ENCODE measurements at places on chromosomes 2 and 18.
A peak's percentile ranks its signal among the peaks of the same experiment; 100 is the strongest.

- no peak overlapping the region for H3K4me3 ChIP-seq
- no peak for DNase-seq
- H3K36me3 ChIP-seq = no peaks in the 10 kb centered on the region
- no peaks in the 10 kb centered on the region for H3K4me1 ChIP-seq
Observed at GRCh38 chr18:73733806-73734314, 413.8 kb downstream of the FBXO15 start.

DNA sequence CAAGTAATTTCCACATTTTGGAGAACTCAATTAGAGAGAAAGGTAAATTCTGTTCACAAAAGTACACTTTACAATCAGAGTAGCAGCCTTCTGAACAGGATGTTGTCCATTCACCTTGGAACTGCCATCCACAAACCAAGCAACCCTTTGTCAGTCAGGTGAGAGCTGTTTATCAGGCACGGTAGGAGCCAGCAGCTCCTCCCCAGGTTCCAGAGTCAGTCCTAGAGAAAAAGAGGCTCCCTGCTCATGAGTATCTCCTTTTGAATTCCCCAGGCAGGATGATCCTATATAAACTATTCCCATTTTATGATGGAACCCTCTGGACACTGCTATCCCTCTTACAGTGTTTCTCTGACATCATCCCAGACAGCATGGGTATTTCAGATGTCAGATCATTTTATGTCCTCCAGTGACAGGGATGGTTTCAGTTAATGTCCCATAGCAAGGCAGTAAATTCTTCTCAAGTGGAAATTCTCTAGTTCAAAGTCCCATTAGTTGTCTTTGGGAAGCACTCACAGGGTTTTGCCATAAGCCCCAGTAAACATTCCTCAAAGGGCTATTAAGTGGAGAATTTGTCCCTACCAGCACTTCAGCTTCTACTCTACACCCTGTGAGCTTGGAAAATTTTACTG lies 34.5 kb upstream of the CSRNP3 start:
- H3K4me3 ChIP-seq = no peak overlapping the region
- no peaks in the 10 kb centered on the region for H3K36me3 ChIP-seq
- no peak overlapping the region for H3K27ac ChIP-seq
- DNase-seq = no peak

- no peak overlapping the region for H3K4me3 ChIP-seq
- H3K4me1 ChIP-seq = peaks cover 22% of the 10 kb centered on the region
- H3K36me3 ChIP-seq = peaks cover 9% of the 10 kb centered on the region
- no peak for DNase-seq
- H3K27me3 ChIP-seq = peaks cover 49% of the 10 kb centered on the region
Observed at GRCh38 chr2:74510272-74510671, 2.8 kb upstream of the PCGF1 start.

GRCh38 chr2:1854729-1855547 lies 110.6 kb upstream of the PXDN start:
- no peaks in the 10 kb centered on the region for H3K36me3 ChIP-seq
- H3K4me3 ChIP-seq = no peak overlapping the region
- no peaks in the 10 kb centered on the region for H3K4me1 ChIP-seq
- no peak for DNase-seq
- no peak overlapping the region for H3K27ac ChIP-seq

DNA sequence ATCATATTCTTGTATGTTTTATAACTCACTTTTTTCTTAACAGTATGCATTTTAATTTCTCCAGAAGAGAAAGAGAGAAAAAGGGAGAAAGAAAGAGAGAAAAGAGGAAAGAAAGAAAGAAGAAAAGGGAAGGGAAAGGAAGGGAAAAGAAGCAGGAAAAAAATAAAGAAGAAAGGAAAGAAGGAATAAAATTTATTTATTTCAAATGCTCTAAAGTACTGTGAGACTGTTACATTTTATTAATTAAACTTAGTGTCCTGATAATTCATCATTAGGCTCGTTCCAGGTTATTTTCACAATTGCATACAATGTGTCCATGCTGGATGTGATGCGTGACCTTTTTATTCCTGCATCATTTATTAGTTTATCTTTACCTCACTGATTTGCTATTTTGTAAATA lies 1023.4 kb upstream of the KLHL29 start:
- H3K27me3 ChIP-seq = no peaks in the 10 kb centered on the region
- no peak overlapping the region for H3K27ac ChIP-seq
- DNase-seq = no peak
- no peak overlapping the region for H3K4me3 ChIP-seq

DNA sequence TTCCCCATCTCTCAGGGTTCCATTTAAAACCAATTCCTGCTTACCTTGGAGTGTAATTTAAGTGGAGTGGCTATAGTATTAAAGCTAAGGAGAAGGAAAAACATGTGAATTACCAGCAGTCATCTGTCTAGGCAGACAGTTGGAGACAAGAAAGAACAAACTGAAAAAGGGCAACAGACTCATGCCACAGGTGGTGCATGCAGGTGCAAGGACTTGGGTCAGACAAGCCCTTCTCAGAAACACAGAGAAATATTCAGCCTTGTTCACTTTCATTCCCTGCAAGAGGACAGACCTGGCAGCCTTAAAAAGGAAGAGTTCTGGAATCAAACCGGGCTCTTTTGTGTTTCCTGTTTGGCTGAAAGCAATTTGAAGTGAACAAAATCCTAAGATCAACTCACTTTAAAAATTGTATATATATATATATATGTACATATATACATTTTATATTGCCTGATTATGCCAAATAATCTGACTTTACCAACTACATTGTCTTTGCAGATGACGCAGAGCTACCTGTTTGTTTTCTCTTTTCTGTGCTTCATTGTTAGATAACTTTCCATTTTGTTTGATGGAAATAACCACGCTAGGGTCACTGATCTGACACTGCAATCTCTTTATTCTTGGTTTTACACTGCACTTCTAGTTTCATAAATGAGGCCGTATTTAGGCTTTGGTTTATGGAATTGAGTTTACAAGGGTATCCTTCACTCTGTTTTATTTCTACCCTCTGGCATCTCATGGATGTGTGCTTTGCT lies 35.1 kb upstream of the VPS54 start:
- H3K27ac ChIP-seq = no peak overlapping the region

DNA sequence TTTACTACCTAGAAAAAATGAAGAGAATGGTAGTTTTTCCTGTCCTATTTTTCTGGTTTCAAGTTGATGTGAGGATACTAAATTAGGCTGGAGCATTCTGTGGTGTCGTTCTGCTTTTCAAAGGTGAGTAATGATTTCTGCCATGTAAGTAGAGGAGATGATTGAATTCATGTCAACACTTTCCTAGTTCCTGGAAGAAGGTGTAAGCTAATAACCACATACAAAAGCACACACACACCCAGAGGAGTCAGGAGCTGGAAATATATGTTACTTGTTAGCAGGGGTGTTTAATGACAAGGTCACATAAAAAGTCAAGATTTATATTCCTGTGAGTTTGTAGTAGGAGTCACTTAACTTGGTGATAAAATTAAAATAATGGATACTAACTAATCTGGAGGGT lies 172.1 kb downstream of the TMX3 start:
- H3K27me3 ChIP-seq = no peaks in the 10 kb centered on the region
- H3K4me3 ChIP-seq = no peak overlapping the region
- no peaks in the 10 kb centered on the region for H3K4me1 ChIP-seq
- DNase-seq = no peak
- H3K27ac ChIP-seq = no peak overlapping the region
- H3K36me3 ChIP-seq = no peaks in the 10 kb centered on the region

- no peak overlapping the region for H3K27ac ChIP-seq
- H3K4me1 ChIP-seq = no peaks in the 10 kb centered on the region
- no peaks in the 10 kb centered on the region for H3K27me3 ChIP-seq
Observed at GRCh38 chr2:95234816-95235215, 27.5 kb downstream of the ZNF892 start.

GRCh38 chr18:49547701-49548100 lies 14.2 kb upstream of the LIPG start:
- H3K27ac ChIP-seq = no peak overlapping the region
- no peaks in the 10 kb centered on the region for H3K36me3 ChIP-seq
- no peaks in the 10 kb centered on the region for H3K27me3 ChIP-seq
- no peaks in the 10 kb centered on the region for H3K4me1 ChIP-seq
- no peak for DNase-seq
- H3K4me3 ChIP-seq = no peak overlapping the region

GRCh38 chr2:67783026-67783425 lies 279.8 kb downstream of the C1D start:
- no peak overlapping the region for H3K4me3 ChIP-seq
- H3K27ac ChIP-seq = no peak overlapping the region
- no peaks in the 10 kb centered on the region for H3K36me3 ChIP-seq

DNA sequence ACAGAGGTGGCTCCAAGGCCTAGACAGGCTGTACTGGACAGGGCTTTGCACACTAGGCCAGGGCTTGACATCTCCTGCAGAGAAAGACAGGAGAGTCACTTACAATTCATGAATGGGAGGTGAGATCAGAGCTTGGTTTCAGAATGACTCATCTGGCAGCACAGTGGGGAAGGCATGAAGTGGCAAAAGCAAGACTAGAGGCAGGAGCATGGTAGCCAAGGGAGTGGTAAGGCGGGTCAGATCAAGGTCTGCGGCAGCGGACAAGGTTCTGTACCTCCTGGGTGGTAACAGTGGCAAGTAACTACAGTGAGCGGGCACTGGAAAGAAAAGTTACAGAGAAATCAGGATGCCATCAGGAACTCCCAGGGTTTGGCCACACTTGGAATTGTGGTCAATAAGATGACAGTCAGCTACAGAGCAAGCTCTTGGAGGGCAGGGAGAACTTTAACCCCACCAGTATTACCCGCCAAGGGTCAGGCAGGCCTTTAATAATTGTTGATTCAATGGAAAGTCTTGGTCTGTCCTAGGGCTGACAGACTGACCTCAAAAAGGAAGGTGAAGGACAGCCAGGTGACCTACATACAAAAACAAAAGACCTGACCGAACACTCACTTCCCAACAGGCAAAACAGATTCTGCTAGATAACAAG lies 5.7 kb downstream of the MCFD2 start:
- H3K4me3 ChIP-seq = no peak overlapping the region
- no peaks in the 10 kb centered on the region for H3K27me3 ChIP-seq
- H3K36me3 ChIP-seq = peaks cover 53% of the 10 kb centered on the region
- no peak for DNase-seq

DNA sequence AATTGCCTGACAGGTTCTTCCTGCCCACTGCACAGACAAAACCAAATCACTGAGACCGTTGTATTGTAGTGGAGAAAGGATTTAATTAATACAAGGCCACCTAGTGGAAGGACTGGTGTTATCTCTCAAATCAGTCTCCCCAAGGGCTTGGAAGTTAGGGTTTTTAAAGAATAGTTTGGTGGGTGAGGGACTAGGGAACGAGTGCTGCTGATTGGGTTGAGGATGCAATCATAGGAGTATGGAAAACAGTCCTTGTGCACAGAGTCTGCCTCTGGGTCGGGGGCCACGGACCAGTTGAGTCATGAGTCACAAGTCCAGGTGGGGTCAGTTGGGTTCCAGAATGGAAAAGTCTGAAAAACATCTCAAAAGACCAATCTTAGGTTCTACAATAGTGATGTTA lies 89.1 kb downstream of the B3GNT2 start:
- DNase-seq = no peak
- peaks cover 7% of the 10 kb centered on the region for H3K4me1 ChIP-seq
- no peak overlapping the region for H3K27ac ChIP-seq
- H3K36me3 ChIP-seq = no peaks in the 10 kb centered on the region
- no peaks in the 10 kb centered on the region for H3K27me3 ChIP-seq

GRCh38 chr2:213004197-213004821 lies 147.1 kb downstream of the IKZF2 start:
- no peak for DNase-seq
- no peaks in the 10 kb centered on the region for H3K4me1 ChIP-seq
- no peak overlapping the region for H3K4me3 ChIP-seq
- no peaks in the 10 kb centered on the region for H3K36me3 ChIP-seq

GRCh38 chr2:85710687-85711577 lies 16.8 kb downstream of the GNLY start:
- H3K4me3 ChIP-seq = peak overlapping the region; percentile 36
- no peaks in the 10 kb centered on the region for H3K27me3 ChIP-seq
- H3K27ac ChIP-seq = peak overlapping the region; percentile 94
- peaks cover 84% of the 10 kb centered on the region for H3K4me1 ChIP-seq
- DNase-seq = peak; percentile 96

DNA sequence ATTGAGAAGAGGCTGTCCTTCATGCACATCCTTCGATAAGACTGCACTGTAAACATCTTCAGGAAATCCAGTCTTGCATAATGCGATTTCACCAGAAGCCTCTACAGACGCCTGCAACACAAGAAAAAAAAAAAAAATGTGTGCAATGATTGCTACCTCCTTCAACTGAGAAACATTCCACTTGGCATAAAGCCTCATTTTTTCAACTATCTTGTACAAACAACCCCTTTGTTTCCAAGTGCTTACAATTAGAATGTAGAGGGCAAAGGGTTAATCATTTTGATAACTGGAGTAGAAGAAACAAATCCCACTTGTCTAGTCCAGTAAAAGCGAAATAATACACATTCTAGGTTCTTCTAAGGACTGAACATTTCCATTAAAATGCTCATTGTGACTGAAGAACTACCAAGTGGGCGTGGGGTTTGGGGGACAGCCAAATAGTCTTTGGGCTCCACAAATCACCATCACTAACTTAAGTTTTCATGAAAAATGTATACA lies 29.2 kb downstream of the CDH2 start:
- no peak for DNase-seq
- no peak overlapping the region for H3K27ac ChIP-seq
- no peak overlapping the region for H3K4me3 ChIP-seq
- no peaks in the 10 kb centered on the region for H3K27me3 ChIP-seq
- H3K4me1 ChIP-seq = no peaks in the 10 kb centered on the region

- peaks cover 45% of the 10 kb centered on the region for H3K27me3 ChIP-seq
- H3K4me3 ChIP-seq = peak overlapping the region; percentile 63
- peak overlapping the region; percentile 65 for H3K27ac ChIP-seq
- H3K36me3 ChIP-seq = no peaks in the 10 kb centered on the region
Observed at GRCh38 chr2:238848976-238849853, 1.3 kb downstream of the TWIST2 start.

DNA sequence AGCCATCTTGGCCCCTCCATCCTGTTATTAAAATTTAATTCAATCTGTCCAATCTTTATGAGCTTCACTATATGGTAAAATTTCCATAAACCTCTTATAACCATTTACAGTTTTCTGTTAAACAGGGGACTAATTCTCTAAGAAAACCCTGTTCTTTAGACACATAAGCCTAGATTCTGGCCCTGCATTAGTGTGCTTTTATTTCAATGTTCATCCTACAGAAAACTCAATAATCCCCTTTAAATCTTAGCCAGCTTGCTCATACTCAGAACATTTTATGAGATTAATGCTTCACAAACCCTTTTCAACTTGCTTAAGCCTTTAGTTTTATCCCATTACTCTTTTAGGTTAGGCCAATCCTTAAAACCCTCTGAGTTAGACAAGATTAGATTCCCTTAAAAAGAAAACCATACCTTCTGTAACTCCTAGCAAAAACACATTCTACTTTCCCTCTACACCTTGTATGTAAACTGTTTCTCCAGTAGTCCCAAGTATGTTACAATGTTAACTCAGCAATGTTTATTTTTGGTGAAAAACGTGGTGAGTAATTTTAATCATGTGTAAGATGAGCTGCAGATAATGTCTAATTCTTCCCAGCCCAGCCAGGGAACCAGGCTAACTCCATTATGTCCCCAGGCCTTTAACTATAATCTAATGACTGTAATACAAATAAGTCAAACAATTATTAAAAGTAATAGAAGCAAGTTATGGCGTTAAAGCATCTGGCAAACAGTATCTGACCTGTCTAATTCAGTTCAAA lies 1953.4 kb upstream of the LRRTM1 start:
- no peaks in the 10 kb centered on the region for H3K4me1 ChIP-seq
- H3K27ac ChIP-seq = no peak overlapping the region
- H3K27me3 ChIP-seq = no peaks in the 10 kb centered on the region
- no peaks in the 10 kb centered on the region for H3K36me3 ChIP-seq
- no peak overlapping the region for H3K4me3 ChIP-seq
- DNase-seq = no peak

GRCh38 chr2:20314562-20315501 lies 35.8 kb downstream of the PUM2 start:
- peaks cover 84% of the 10 kb centered on the region for H3K36me3 ChIP-seq
- H3K27me3 ChIP-seq = no peaks in the 10 kb centered on the region
- no peak for DNase-seq
- no peaks in the 10 kb centered on the region for H3K4me1 ChIP-seq

Data from upper lobe of right lung (tissue), 1 donor.